ENCODE measurements at places on chromosomes 12 and 14. TPM values are rescaled to one million over a fixed set of nuclear protein-coding genes. Genes with fewer than 3 reads are reported as not detected.

- peak; percentile 44 for DNase-seq
Observed at GRCh38 chr14:68722186-68722585, 70.7 kb downstream of the ZFP36L1 start.

GRCh38 chr12:21330682-21331253 is 3.9 kb downstream of the SLCO1A2 start:
- DNase-seq: peak; percentile 3

The PARPBP gene
- 13.0 TPM for total RNA-seq

The OLR1 gene
- 9.3 TPM for total RNA-seq

The MLEC gene
- total RNA-seq: 224 TPM

- DNase-seq: no peak
Observed at GRCh38 chr12:43325786-43326185, 226.2 kb downstream of the ADAMTS20 start.

The KRT75 gene
- not detected for total RNA-seq

GRCh38 chr12:129401572-129401971 is 502.3 kb downstream of the TMEM132D start:
- no peak for DNase-seq

DNA sequence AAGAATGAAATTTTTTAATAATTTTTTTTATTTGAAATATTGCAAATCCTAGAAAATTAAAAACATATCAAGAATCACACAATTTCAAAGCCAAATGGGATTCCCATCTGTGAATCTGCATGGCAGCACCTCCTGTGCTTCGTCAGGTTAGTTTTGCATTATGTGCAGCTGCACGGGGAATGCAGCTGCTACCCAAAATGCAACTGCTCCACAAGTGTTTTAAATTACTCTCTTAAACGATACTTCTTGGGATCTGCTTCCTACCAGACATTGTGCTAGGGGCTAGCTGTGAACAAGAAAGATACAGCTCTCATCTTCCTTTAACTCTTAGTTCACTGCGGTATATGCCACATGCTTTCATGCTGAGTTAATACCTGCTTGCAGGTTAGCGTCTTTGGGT is 154.2 kb downstream of the CRADD start:
- DNase-seq: no peak

GRCh38 chr12:5243014-5243413 is 188.9 kb upstream of the NTF3 start:
- no peak for DNase-seq

The ASB2 gene
- total RNA-seq: 0.86 TPM

The ARHGAP9 gene
- total RNA-seq: under 0.01 TPM

DNA sequence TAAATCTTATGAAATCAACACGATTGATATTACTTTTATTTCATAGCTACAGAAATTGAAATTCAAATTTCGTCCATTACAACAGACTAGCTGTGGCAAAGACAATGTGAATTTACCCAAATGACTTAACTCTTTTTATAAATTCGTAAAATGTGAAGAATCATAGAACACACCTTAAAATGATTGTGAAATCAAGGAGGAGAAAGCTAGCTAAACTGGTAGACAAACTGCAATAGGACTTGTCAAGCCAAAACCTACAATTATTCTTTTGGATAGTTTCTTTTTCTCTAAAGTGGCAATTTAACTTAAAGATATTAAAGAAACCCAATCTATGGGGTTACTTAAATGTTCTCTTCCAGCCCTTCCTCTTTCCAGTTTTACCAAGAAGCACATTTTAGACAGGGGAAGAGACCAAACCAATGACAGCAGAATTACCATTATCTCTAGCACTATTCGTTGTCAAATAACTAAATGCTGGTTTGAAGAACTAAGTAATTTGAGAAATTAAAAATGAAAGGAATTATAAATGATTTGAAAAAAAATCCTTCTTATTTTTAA is 807 bp upstream of the SLC16A7 start:
- no peak for DNase-seq

The SYNDIG1L gene
- total RNA-seq: not detected

DNA sequence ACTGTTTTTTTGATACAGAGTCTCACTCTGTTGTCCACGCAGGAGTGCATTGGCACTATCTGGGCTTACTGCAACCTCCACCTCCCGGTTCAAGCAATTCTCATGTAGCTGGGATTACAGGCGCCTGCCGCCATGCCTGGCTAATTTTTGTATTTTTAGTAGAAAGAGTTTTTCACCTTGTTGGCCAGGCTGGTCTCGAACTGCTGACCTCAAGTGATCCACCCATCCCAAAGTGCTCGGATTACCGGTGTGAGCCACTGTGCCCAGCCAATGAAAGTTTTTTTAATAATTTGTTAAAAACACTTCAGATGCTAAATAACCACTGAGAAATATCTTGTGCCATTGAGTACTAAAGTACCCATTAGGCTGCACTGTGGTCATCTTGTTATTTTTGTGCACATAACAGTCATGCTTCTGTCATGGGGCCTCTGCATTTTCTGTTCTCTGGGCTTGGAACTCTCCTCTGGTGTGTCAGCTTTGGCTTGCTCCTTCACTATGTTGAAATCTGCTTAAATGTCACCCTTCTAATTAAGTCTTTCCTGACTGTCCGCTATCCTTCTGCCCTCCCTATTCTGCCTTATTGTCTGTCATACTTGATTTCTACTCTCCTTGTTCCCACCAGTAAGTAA is 105.1 kb downstream of the KTN1 start:
- DNase-seq: peak; percentile 19

The LRTM2 gene
- not detected for total RNA-seq

GRCh38 chr14:81767266-81767995 is 233.8 kb upstream of the SEL1L start:
- DNase-seq: no peak

DNA sequence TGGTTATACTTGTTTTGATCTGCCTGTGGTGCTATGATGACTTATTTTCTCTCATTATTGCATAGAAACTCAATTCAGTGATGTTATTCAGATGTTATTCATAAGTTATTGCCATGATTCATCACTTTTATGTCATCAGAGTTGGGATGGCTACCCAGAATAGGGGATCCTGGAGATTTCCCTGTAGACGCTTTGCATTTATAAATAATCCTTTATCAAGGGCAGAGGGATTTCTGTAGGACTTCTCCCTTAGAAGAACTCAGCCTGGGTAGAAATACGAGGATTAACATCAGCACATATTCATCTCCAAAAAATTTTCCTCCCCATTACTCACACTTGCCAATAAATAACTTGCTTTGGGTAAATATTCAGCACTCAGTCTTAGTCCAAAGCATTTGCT is 4.9 kb downstream of the GPRC5A start:
- peak; percentile 93 for DNase-seq

The TECPR2 gene
- total RNA-seq: 18.0 TPM

GRCh38 chr12:26717757-26718156 is 115.2 kb downstream of the ITPR2 start:
- DNase-seq: no peak

DNA sequence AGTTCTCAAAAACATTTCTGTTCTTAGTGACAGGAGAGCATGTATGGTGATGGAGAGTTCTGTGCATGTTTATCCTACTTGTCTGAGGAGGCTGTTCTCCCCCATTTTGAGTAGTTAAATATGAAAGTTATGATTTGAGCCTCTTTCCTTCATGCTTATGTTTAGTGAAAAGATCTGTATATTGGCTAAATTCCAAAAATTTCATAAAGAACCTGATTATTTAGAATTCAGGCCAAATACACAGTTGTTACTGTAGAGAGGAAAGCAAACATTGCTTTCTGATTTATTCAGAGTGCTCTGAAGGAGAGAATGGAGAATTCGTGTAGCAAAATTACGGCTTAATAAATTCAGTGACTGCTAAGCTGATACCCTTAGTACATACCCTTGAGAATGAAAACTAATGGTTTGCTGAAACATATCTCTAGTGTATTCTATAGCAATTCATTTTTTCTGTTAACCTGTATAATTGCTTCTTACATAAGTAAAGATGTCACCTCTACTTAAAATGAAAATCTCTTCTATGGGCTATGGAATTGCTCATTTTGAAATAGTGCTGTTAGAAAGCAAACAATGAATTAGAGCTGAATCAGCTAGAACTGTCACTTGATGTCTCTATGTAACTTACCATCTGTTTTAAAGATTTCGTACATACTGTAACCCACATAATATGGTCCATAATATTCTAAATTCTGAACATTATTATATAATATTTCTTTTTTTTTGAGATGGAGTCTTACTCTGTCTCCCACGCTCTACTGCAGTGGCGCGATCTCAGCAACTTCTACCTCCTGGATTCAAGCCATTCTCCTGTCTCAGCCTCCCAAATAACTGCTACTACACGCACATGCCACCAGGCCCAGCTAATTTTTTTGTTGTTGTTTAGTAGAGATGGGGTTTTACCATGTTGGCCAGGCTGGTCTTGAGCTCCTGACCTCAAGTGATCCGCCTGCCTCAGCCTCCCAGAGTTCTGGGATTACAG is 417.0 kb upstream of the RGS6 start:
- no peak for DNase-seq

DNA sequence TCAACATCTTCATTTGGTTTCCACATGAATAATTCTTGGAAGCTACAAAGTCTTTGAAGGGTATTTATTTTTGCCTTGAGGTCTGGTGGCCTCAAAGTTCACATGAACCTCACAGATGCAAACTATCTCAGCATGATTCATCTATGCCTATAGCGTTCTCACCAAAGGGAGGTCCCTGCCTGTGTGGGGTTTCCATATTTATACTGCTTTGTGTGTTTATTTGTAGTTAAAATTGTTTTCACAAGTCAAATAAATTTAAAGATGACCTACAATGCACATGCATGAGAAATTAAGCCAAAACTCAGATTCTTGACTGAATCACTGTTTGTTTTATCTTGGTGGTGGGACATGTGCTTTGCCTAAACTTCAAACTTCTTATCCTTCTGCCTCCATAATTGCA is 176.7 kb downstream of the PPM1H start:
- DNase-seq: peak; percentile 55

GRCh38 chr12:5904969-5905368 is 40.1 kb downstream of the ANO2 start:
- no peak for DNase-seq

GRCh38 chr12:24911271-24911791 is 37.6 kb downstream of the BCAT1 start:
- DNase-seq: peak; percentile 89

Measured in fibroblast of villous mesenchyme (primary cell).